ENCODE measurements at places on chromosomes 1 and 21.

DNA sequence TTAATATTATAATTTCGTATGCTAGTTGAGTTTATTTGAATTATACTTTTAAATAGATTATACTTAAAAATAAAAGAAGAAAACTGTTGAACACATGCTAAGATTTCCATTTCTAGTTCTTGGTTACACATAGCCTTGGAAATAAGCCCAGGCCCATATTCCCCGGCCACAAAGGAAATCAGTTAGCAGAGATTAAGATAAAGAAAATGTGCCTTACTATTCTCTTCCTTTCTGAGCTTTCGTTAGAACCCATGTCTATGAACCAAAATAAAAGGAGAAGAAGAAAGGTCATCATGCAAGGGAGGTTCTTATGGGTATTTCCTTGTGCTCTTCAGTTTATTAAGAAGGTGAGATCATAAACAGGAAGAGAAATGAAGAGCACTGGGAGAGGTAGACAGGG is 32.3 kb upstream of the CRP start:
- DNase-seq: no peak

- no peak for DNase-seq
These were observed 129.3 kb downstream of the PRDM2 start for GRCh38 chr1:13829152-13829769.

DNA sequence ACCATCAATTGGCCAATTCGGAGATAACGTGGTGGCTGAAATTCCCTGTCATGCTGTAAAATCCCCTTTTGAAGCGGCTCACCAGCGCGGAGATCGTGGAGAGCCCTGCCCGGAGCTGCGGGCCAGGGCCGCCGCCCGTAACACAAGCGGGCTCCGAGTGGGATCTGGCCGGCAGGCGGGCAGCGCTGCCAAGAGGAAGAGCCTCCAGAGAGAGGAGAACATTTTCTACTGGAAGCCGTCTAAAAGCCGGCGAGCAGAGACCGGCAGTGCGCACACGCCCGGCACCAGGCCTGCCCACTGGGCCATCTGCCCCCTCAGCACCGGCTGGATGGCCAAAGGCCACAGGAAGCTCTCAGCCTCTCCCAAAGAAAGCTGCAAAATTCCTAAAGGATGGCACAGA is 15.5 kb downstream of the SSBP3 start:
- DNase-seq: no peak

GRCh38 chr1:154324669-154325582 is at the start of gene ATP8B2:
ATP8B2 (plus strand) TSS chr1:154325525; CDS start chr1:154328142, 2,617 bp downstream.
- DNase-seq: peak; percentile 77

DNA sequence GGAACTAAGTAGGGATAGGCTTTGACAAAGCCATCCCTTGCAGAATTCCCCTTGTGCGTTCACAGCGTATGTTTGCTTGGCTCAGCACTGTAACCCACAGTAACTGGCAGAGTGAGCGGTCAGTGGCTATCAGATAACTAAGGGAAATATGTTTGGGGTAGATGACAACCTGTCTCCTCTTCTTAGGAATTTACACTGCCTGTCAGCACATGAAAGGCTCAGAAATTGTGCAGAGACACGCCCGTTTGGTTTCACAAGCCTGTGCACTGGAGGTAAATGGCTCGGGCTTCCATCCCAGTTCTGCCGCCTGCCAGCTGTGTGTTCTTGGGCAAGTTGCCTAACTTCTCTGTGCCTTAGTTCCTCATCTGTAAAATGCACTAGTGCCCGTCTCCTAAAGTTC is 101.2 kb downstream of the PRDM2 start:
- no peak for DNase-seq

GRCh38 chr1:40825996-40826395 is 36.2 kb downstream of the CITED4 start:
- no peak for DNase-seq

DNA sequence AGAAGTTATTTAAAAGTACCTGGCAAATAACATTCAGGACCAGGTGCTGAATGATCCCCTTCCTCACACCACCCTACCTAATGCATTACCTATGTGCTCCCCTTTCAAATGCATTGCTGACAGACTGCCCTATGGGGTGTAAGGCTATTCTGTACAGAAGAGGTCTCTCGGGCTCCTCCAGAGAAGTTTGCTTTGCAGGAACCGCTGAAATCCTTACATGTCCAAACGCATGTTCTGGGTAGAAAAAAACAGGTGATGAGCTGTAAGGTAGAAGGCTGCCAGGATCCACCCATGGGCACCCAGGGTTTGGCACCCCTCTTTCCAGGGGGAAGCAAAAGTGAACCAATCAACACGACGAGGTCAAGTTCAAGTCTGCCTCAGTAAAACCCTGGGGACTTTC is 58.3 kb upstream of the TARBP1 start:
- no peak for DNase-seq

DNA sequence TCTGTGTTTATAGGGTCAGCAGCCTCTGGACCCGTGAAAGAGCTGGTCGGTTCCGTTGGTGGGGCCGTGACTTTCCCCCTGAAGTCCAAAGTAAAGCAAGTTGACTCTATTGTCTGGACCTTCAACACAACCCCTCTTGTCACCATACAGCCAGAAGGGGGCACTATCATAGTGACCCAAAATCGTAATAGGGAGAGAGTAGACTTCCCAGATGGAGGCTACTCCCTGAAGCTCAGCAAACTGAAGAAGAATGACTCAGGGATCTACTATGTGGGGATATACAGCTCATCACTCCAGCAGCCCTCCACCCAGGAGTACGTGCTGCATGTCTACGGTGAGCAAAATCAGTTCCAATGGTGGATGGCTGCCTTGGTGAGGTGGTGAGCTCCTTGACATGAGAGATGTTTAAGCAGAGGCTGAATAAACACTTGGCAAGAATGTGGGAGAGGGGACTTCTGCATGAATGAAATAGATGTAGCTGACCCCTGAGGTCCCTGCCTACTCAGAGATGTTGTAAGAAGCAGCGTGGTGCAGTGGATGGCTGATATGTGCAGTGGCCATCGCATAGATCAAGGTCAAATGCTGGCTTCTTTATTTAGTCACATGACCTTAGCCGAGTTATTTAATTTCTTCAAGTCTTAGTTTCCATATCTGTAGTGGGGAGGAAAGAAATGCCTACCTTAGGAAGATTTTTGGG is 9.3 kb downstream of the SLAMF7 start:
- DNase-seq: no peak

DNA sequence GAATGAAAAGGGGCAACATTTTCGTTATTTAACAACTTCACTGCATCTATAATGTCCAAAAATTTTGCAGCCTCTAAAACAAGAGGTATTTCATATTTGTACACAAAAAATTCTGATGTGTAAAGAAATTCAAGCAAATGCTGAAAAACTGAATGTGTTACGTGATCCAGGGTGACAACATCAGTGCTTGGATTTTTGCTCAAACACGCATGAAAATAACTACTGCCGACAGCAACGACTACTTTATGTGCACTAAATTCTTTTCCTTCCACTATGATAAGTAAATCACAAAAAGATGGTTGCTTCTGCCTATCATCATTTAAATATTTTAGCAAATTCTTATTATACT is 53.4 kb upstream of the ASPM start:
- no peak for DNase-seq

- no peak for DNase-seq
These were observed 8.8 kb upstream of the CTBS start for GRCh38 chr1:84582802-84583587.
